ENCODE measurements at places on chromosomes 13 and 19.

GRCh38 chr19:4013886-4014540 lies 6.5 kb downstream of the PIAS4 start:
- no peak for DNase-seq

GRCh38 chr19:49718511-49718910 lies 27.6 kb downstream of the CPT1C start:
- DNase-seq, result no peak

DNA sequence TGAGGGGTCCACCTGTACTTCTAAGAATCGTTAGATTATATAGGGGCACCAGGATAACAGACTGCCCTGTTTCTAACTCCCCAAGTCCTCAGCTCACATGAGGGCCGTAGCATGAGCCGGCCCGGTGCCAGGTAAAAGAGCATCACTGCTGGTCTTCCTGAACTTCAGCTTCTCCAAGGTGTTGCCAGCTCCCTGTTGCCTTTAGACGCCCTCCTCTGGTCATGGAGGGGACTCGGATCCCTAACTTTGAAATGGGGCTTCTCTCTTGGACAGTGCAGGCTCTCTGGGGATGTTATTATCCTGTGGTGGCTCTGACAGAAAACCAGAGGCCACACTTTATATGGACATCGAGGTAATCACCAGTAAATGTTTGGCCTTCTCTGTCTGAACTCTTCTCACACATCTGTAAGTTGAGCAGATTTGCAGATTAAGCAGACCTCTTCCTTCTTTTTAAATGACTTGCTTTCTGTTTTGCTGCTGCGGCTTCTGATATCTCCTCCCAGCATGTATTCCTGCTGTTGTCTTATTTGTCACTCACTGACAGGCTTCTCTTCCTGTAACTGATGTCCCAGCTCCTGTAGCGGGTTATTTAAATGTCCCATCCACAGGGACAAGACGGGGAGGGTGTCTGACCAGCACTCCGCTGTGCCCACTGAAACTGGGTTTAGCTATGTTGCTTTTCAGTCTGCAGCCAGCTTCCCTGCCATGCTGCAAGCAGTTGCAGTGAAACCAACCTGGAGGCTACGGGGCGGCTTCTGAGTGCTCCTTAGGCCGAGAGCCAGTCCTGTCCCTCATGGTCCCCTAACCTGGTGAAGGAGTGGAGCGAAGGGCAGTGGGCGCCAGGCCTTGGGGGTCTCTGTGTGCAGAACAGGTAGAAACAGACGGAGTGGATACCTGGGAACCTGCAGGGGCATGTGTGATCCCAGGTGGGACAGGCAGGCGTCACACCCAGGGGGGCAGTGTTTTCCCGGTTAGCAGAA lies 39.2 kb downstream of the TSSK6 start:
- no peak for DNase-seq

DNA sequence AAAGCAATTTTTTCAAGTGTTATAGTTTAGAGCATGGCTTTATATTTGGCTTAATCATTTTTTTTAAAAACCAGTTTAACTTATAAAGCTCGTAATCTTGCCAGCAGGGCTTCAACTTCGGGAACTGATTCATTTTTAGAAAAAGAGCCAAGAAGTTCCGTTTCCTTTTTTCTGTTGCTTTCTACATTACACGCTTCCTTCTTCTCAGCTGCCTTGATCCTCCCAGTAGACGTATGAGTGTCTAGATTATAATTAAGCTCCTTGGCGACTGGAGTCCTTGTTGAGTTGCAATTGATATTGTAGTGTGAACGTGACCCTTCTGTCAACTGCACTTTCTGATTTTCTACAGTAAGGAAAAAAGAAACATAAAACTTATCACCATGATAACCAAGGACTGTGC lies 497.2 kb downstream of the DIAPH3 start:
- no peak for DNase-seq

- DNase-seq, result no peak
Measured at GRCh38 chr19:46596008-46596407, 5.1 kb upstream of the CALM3 start.

Data from NCI-H1105 treated with DMSO at 0.1 percent for 48 hours (cell line).